ENCODE measurements at places on chromosomes 7 and 10.

DNA sequence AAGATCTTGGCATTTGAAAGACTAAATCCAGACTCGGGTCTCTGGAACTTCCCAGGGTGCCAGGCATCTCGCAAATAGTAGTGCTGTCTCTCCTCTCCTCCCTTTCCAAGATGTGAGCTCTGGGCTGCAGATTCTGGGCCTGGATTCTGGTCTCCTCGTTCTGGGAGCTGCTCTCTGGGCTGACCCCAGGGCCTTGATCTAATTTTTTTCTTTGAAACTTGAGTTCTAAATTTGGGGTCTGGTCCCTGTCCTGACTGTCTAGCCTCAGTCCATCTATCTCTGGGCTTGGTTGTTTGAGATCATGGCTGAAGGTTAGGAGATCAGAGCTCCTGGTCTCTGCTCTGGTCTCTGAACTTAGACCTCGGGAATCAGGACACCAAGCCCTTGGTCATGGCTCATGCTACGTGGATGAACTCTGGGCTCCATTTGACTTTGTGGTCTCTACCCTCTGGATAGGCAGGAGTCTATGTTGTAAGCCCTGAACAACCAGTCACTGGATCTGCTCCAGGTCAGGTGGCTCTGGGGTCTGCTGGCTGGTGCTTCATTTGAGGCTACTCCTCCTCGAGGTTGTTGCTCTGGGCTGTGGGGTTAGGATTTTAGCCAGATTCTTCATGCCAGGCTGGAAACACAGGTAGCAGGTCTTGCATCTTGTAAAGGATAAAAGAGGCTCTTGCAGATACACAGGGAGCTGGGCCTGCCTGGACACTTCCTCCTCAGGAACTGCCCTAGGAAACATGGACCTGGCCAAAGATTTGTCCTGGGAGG is 8.0 kb upstream of the MBL2 start:
- no peak for DNase-seq

GRCh38 chr7:111730057-111730456 is 167.8 kb upstream of the IMMP2L start:
- DNase-seq = no peak

- DNase-seq = no peak
Observed at GRCh38 chr10:63822496-63822895, 301.3 kb downstream of the REEP3 start.

GRCh38 chr7:81623251-81623855 is 146.5 kb downstream of the HGF start:
- no peak for DNase-seq

GRCh38 chr7:90007001-90007654 is 147.1 kb upstream of the STEAP1 start:
- DNase-seq = no peak

GRCh38 chr10:68047122-68047521 is 28.0 kb downstream of the HERC4 start:
- no peak for DNase-seq

- no peak for DNase-seq
Observed at GRCh38 chr7:95899919-95900513, 127.7 kb downstream of the DYNC1I1 start.
